ENCODE measurements at places on chromosomes 7 and 10. TPM values are rescaled to one million over a fixed set of nuclear protein-coding genes. Genes with fewer than 3 reads are reported as not detected.

DNA sequence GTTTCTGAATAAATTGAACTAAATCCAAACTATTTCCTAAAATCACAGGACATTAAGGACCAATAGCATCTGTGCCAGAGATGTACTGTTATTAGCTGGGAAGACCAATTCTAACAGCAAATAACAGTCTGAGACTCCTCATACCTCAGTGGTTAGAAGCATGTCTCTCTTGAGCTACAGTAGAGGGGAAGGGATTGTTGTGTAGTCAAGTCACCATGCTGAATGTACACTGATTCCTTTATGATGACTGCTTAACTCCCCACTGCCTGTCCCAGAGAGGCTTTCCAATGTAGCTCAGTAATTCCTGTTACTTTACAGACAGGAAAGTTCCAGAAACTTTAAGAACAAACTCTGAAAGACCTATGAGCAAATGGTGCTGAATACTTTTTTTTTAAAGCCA lies 13.9 kb downstream of the MEST start:
- no peak for DNase-seq

- no peak for DNase-seq
Observed at GRCh38 chr7:836429-836828, 4.2 kb downstream of the SUN1 start.

GRCh38 chr7:140267381-140268226 lies 90.8 kb upstream of the KDM7A start:
- no peak for DNase-seq

DNA sequence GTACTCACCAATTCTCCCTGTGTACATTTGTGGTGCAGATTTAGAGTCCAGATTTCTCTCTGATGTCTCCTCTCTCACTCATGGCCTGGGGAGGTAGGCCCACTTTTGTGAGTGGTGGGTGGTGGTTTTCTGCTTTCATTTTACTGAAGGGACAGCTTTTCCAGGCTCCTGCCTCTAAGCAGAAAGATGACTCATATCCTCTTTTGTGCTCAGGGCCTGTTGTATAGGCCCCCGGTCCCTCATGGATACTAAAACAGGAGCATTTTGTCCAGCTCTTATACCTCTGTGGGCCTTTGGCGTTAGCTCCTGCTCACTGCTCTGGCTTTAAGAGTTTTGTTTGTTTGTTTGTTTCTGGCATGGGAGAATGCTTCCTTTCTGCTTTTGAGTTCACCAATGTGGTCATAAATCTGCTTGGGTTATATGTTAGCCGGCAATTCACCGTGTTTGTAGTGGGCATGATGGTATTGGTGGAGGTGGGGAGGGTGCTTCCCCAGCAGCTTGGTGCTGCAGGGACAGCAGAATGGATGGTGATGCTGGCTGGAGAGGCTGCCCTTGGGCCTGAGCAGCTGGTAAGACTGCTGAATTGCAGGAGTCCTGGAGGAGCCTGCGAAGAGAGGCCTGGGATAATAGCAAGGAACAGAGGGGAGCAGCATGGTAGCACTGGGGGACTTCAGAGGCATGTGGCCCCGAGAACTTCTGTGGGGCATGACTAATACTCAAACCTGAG lies 468.7 kb downstream of the RPS24 start:
- no peak for DNase-seq

GRCh38 chr10:46254467-46254866 lies 32.3 kb upstream of the ANTXRL start:
- no peak for DNase-seq

- DNase-seq, result no peak
Observed at GRCh38 chr7:51027106-51027934, 244.6 kb upstream of the GRB10 start.

- no peak for DNase-seq
Observed at GRCh38 chr10:44347609-44348400, 37.1 kb downstream of the CXCL12 start.

DNA sequence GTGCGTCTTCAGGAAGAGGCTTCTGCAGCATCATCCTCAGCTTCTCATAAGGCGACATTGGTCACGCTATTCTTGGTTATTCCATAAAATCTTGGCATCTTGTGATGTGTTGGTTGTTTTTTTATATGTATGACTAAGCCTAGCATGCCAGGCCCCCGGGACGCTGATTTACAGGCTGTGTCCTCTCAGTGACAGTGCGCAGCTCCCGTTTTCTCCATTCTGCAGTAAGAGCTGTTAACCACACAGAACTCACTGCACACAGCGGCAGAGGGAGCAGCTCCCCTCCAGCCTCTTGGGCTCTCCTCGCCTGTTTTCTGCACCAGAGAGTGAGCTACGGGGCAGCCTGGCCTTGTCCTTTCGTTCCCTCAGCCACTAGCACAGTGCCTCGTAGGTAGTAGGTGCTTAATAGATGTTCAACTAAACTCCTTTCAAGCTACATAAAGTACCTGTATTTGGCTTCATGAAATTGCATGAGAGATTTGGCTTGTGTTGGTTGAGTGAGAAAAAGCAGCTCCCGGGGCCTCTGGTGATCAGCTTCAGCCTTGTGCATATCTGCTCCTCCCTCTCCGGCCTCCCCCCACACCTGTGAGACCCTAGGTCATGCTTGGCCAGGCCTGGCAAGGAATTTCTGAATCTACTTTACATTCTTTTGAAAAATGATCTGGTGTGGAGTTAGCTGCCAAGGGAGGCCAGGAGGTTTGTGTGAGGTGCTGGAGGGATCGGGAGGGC lies 116.2 kb downstream of the WDR37 start:
- no peak for DNase-seq

- DNase-seq, result no peak
Observed at GRCh38 chr7:55538538-55538937, 33.8 kb downstream of the VOPP1 start.

DNA sequence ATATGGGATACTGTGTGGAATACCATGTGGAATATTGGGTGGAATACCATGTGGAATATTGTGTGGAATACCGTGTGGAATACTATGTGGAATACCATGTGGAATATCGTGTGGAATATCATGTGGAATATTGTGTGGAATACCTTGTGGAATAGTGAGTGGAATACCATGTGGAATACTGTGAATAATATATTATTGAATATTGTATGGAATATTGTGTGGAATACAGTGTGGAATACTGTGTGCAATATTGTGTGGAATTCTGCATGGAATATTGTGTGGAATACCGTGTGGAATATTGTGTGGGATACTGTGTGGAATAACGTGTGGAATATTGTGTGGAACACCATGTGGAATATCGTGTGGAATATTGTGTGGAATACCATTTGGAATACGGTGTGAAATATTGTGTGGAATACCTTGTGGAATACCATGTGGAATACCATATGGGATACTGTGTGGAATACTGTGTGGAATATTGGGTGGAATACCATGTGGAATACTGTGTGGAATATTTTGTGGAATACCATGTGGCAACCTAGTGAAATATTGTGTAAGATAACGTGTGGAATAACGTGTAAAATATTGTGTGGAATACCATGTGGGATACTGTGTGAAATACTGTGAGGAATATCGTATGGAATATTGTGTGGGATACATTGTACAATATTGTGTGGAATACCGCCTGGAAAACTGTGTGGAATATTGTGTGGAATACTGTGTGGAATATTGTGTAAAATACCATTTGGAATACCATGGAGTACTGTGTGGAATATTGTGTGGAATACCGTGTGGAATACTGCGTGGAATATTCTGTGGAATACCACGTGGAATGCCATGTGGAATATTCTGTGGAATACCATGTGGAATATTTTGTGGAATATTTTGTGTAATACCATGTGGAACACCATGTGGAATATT lies 133.9 kb upstream of the CHST15 start:
- no peak for DNase-seq

GRCh38 chr10:27440478-27440877 lies 63.6 kb upstream of the RAB18 start:
- no peak for DNase-seq

DNA sequence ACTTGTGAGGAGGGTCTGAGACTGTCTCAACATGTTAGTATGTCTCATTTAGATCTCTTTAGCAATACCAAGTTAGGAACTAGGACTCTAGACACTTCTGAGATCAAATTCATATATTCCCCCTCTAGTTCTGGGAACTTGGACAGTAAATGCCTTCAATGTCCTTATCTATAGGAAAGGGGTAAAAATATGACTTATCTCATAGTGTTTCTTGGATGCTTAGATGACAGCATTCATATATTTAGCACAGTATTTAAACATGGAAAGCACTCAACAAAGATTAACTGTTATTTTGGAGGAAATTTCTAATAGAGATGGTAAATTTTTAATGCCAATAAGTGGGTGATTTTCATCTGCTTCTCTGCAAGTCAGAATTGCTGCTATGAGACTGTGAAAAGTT lies 154.6 kb downstream of the CTNNA3 start:
- DNase-seq, result no peak

DNA sequence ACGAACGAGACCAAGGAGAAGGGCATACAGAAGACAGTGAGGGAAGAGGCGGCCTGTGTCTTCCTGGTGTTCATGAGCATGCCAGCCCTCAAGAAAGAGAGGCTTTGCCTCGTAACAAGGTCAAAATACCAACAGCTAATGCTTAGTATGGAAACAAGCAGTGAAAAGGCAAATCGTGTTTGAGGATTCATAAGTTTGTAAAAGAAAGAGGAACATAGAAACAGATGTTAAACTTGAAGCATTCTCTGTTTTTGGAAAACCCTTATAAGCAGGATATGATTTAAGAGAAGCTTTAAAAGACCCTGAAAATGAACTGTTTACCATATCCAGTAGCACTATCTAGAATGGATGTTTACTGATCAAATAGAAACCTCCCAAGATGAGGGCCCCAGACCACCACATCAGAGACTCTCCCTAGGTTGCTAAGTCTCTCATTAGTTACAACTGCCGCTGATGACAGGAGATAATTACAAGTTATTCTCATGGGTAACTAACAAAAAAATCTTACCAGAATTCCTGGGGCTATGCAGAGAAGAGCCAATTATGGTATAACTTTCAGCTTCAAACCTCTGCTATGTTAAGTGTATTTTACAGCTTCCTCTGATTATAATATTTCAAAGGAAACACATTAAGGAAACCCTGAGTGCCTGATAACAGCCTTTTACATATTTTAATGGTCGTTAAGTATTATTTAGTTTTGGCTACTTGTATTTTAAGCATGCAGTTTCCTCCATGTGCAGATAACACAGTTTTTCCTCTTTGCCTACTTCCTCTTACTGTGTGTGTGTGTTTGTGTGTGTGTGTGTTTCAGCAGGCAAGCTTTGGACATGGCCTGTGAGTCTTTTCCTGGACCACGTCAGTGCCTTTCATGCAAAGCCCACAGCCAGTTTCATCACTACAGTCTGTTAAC lies 17.9 kb downstream of the JCAD start:
- no peak for DNase-seq

GRCh38 chr7:45638916-45639315 lies 64.7 kb downstream of the ADCY1 start:
- DNase-seq, result no peak

DNA sequence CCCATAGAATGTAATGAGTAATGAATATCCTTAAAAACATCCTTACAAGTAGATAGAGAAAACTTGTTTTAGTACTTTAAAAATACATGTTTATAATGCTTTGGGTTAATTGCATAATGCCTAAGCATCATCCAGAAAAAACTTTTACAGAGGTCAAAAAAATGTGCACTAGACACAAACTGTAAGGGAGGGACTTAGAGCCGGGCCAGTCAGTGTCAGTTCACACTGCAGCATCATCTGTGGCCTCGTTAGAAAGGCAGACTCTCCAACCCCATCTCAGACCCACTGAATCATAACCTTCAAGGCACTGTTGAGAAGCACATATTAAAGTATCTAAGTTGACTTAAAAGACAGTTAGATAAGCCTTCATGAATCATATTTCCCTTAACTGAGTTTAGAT lies 230.1 kb upstream of the PRPS1L1 start:
- DNase-seq, result no peak

- DNase-seq, result no peak
Observed at GRCh38 chr10:132908621-132909295, 33.6 kb downstream of the CFAP46 start.

DNA sequence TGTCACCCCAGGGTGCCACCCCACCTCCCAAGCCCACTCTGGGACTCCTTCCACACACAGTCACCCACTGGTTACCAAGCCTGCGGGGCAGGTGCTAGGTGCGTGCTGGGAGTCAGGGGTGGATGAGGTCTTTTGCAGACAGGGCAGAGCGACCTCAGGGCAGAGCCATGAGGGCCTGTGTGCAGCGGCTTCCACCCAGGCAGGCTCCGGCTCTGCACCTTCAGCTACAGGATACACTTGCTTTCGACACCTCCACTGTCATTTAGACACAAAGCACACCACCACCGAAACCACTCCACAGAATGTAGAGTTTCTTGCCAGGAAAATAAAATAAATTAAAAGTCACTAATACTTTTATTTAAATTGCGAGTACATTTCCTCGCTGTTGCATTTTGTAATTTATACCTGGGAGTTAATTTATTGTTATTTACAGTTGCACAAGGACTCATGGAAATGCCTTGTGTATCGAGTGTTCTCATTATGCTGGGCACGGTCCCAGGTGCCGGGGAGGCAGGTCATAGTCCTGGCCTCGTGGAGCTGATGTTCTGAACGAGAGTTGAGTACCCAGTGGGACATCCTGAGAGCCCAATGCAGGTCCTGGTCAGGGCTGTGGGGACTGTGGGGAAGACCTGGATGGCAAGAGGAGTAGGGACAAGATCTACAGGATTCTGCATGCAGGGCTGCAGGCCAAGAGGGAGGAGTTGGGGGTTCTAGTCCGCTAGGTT lies 127.8 kb downstream of the CUX1 start:
- DNase-seq, result no peak

- no peak for DNase-seq
Observed at GRCh38 chr10:11853468-11853867, 30.3 kb downstream of the PROSER2 start.

DNA sequence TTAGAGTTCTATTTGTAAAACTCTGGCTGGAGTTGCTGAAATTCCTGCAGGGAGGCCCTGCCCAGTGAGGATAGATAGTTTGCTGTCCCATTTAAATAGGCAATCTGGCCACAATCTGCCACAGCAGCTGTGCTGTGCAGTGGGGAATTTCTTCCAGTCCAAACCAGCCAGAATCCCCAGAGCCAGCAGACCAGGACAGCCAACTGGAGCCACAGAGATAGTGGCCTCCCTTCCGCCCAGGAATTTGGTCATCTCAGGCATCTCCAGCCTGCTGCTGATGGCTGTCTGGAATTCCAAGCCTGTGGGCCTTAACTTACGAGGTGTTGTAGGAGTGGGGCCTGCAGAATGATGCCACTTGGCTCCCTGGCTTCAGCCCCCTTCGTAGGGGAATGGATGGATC lies 643.4 kb downstream of the DNAJB9 start:
- no peak for DNase-seq

- DNase-seq, result no peak
Observed at GRCh38 chr7:130353196-130353595, 8.6 kb downstream of the CPA5 start.

GRCh38 chr7:55242613-55243012 lies 122.5 kb upstream of the LANCL2 start:
- no peak for DNase-seq

CTTNBP2 gene
- total RNA-seq, result 10.0 TPM

SERPINE1 gene
- 19.0 TPM for total RNA-seq

MPP7 gene
- total RNA-seq, result 2.2 TPM

MAGI2 gene
- 20.1 TPM for total RNA-seq

MUC3A gene
- total RNA-seq, result 0.72 TPM

RTKN2 gene
- 0.12 TPM for total RNA-seq

C7orf33 gene
- total RNA-seq, result not detected

ZNF425 gene
- 4.4 TPM for total RNA-seq

HECTD2 gene
- total RNA-seq, result 22.3 TPM

FGL2 gene
- 20.5 TPM for total RNA-seq

DCLRE1C gene
- total RNA-seq, result 11.7 TPM

MYO1G gene
- 0.61 TPM for total RNA-seq

ITPRID1 gene
- total RNA-seq, result not detected

DNAH11 gene
- 1.3 TPM for total RNA-seq

SPDYE2 gene
- total RNA-seq, result not detected

ARMC3 gene
- total RNA-seq, result 3.0 TPM

DDIT4 gene
- 524 TPM for total RNA-seq
